Renal pelvis (tissue), 12 donors: ENCODE measurements at places on chromosomes 16 and 17.

DNA sequence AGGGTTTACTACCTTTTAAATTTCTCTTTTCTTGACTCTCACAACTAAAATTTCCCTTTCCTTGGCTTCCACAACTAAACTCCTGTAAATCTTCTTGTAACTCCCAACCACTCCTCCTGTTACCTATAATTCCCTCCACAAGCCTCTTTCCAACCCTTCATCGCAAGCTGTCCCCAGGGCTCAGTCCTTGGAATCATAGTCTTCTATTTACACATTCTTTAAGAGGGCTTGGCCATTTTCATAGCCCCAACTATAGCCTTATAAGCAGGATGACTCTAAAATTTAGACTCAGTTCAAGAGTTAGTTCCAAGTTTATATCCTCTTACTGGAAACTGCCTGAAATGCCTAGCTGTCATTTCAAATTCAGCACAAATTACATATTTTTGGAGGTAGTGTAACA lies 23.9 kb downstream of the GLG1 start:
- DNase-seq: no peak

DNA sequence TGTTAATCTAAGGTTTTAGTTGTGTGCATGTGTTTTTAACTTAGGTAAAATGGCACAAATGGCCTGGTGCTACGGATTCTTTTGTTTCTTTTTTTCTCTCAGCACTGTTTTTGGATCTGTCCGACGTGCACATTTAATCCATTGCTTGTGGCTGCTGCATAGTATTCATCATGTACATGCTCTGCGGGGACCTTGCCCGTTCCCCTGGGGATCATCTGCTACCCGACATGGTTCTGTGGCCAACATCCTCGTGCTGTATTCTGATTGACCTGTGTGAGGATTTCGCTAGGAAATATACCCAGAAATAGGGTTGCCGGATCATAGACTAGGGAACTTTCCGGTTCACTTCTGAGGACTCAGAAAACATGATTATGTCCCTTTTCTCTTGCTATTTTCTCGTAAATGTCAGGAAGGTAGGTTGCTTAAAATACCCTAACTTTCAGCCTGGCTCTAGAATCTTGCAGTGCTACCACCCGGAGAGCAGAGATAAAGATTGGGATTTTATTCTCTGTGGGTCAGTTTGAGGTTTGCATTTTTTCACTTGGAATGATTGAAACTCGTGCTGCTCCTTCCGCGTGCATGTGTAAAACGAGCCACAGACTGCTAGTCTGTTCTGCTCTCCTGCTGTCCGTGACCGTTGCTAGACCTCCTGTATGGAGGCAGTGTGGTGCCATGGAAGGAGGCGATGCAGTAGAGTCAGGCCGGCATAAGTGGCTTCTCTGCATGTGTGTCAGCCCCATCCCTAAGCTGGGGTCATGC lies 42.9 kb downstream of the LDHD start:
- no peak for DNase-seq

GRCh38 chr16:69890114-69890891 lies 60.8 kb upstream of the CLEC18A start:
- peak; percentile 80 for DNase-seq

- peak; percentile 55 for DNase-seq
These were observed 6.9 kb upstream of the PIRT start for GRCh38 chr17:10844621-10845387.

- DNase-seq: peak; percentile 14
These were observed 1461.2 kb upstream of the CDH8 start for GRCh38 chr16:63497408-63497807.

GRCh38 chr17:17579691-17580090 lies 11.8 kb downstream of the PEMT start:
- no peak for DNase-seq
